ENCODE measurements at places on chromosomes 5 and 9. TPM values are rescaled to one million over a fixed set of nuclear protein-coding genes. Genes with fewer than 3 reads are reported as not detected.

DNA sequence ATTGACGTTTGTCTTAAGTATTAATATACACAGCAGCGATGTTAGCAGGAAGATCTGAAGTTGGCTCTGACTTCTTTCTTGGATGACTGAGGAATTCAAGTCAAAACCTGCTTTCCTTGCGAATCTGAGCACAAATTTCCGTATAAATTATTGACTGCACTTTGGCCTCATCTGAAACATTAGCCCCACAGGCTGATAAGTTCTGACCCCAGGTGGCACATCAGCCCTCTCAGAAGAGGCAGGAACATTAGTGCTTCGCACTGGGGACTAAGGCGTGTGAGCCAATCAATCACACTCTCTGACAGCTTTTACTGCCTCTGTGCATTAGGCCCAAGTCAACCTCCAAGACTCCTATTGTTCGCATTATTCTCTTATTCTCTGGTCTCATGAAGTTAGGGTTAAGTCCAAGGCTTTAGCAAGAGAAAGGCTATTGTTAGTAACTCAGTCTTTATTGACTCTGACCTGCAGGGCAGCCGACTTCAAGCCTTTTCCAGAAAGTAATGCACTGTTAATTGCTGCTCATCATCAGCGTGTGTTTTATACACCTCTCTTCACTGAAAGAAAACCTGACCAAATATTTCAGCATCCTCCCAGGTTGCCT lies 84.2 kb downstream of the ZNF608 start:
- DNase-seq, result no peak

GRCh38 chr9:105432247-105432842 lies 15.5 kb upstream of the FSD1L start:
- no peak for DNase-seq

DNA sequence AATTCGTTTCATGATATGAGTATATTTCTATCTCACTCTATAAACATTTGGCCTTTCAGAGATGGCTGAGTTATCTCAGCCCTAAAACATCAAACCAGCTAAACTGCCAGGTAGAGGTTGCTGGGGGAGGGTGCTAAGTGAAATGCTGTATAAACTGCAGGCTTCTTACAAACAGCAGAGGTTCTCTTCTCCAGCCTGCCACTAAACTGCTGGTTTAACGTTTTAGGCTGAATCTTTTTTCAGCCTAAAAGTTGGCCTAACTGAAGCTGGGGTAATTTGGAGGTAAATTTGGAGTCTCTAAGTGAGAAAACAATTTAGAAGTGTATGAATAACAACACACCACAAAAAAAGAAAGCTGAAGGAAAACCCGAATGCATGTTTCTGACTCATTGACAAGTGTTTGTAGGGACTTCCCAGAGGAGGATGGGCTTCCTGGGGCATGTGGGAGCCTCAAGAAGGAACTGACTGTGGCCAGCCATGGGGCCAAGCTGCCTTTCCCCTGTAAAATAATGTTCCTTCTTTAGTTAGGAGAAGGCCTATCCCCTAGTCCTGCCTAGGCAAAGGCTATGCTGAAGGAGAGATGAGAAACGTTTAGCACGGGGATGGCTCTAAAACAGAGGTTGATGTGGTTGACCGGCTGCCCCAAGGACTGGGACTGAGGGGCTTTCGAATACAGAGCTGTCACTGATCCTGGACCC lies 44.3 kb downstream of the SLC28A3 start:
- DNase-seq, result no peak

- no peak for DNase-seq
Observed at GRCh38 chr5:72501488-72501887, 5.7 kb downstream of the ZNF366 start.

Gene EGFLAM
- total RNA-seq, result 0.24 TPM

DNA sequence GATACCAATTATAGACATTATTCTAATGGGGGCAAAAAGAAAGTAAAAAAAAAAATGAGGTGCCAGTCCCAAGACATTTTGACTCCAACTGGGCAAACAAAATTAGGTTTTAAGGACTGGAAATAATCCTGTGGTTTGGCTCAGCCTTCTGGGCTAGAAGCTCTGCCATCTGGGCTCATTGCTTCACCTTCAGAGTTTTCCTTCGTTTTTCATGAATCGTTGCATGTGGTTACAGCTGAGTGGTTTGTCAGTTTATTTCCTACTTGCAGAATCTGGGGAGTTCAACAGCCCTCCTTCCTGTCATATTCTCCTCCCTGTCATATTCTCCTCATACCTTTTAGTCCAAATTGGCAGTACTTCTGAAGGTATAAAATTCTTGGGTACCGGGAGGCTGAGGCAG lies 12.0 kb downstream of the UGT3A2 start:
- DNase-seq, result no peak

Gene OR1J2
- not detected for total RNA-seq

- DNase-seq, result no peak
Observed at GRCh38 chr5:171926311-171926710, 80.1 kb downstream of the FBXW11 start.

- no peak for DNase-seq
Observed at GRCh38 chr9:135214706-135215105, 127.2 kb downstream of the OLFM1 start.

- peak; percentile 82 for DNase-seq
Observed at GRCh38 chr9:95508968-95509850, 7.6 kb downstream of the PTCH1 start.

GRCh38 chr9:93303258-93303771 lies 119.4 kb downstream of the WNK2 start:
- no peak for DNase-seq

DNA sequence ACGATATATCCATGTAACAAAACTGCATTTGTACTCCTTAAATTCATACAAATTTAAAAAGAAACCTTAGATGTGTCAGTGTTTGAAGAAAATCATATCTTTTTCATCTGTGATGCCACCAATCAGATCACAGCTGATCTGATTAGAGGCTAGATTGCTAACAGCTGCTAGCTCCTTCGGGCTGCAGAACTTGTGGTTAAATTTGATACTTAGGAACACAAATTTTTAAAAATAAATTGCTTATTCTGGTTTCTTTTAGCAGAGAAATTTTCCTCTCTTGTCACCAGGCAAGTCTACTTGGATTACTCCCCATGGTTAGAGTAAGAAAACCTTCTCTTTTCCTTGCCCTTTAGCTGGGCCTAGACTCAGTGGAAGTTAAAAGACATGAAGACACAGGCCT lies 94.6 kb upstream of the RANBP6 start:
- DNase-seq, result no peak

DNA sequence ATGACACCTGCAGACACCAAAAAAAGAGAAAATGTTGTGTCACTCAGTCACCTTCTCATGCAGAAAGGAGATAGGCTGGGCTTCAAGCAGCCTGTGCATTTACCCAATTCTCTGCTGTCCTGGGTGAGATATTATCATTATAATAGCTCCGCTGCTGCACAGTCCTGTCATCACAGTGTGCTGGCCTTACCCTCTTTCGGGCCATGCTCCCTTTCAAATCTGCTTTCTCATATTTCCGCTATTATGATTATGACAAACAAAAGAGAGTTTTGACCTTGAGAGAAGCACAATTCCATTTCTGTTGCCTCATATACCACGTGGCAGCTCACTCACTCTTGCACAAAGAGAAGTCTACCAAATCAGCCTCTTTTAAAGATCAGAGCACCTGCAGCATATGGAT lies 1350.1 kb upstream of the ACO1 start:
- DNase-seq, result no peak

DNA sequence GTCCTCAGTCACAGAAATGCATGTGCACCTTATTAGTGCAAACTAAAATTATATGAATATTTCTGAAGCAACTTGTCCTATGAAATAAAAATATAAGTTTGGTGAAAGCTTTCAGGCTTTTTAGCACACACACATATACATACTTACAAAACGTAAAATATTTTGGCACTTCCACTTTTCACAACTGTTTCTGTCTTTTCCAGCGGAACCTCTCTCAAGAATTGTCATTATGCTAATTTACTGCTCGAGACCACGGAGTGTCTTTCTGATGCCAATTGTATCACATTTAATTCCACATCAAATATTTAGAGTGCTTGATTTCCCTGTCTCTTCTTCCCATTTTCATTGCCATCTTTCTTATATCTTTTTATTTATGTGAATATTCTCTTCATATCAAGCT lies 100.4 kb downstream of the MEF2C start:
- DNase-seq, result no peak

- DNase-seq, result no peak
Observed at GRCh38 chr5:179245031-179245430, 100.2 kb downstream of the ADAMTS2 start.

GRCh38 chr5:146238973-146239372 lies 35.6 kb downstream of the RBM27 start:
- no peak for DNase-seq

GRCh38 chr5:6377582-6377904 lies 804 bp downstream of the MED10 start:
- no peak for DNase-seq

DNA sequence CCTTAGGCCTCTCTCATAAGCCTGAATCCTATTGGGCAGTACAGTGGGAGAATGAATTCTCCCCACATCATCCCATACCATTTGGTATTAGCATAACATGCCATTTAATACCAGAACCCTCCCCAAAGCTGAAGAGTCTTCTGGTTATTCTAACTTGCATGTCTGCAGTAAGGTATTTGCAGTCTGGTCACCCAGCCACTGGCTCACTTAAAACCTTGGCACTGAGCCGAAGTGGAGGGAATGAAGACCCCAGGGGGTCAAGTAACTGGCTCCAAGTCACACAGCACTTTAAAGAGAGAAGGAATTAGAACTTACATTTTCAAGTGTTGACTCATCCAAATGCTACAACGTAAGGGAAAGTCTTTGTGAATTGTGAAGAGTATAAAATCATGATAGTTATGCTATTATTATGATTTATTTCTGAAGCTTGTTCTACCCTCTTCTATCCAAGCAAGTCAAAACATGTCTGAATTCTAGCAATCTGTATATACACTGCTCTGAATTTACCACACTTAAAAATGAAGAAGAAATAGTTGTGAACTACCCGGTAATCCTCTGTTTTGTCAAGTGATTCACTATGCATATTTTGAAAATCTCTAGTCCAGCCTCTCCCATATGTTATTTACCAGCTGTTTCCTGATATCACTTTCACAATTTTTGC lies 28.5 kb downstream of the GLRA1 start:
- DNase-seq, result peak; percentile 51

DNA sequence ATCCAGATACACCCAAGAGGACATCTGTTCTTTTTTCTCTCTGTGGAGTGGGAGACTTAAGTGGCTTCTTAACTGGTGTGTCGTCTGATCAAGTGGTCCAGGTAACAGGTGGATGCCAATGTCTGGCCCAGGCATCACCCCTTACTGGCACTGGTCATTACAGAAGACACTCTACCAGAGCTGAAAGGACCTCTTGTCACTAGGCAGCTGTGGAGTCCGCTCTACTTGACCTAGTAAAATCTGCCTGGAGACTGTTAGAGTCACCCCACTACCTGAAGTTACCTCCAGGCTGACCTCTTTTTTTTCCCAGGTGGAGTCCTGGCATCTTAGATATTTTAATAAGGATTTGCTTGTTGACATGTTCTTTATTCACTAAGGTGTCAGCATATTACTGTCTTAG lies 22.5 kb downstream of the FXN start:
- DNase-seq, result no peak

DNA sequence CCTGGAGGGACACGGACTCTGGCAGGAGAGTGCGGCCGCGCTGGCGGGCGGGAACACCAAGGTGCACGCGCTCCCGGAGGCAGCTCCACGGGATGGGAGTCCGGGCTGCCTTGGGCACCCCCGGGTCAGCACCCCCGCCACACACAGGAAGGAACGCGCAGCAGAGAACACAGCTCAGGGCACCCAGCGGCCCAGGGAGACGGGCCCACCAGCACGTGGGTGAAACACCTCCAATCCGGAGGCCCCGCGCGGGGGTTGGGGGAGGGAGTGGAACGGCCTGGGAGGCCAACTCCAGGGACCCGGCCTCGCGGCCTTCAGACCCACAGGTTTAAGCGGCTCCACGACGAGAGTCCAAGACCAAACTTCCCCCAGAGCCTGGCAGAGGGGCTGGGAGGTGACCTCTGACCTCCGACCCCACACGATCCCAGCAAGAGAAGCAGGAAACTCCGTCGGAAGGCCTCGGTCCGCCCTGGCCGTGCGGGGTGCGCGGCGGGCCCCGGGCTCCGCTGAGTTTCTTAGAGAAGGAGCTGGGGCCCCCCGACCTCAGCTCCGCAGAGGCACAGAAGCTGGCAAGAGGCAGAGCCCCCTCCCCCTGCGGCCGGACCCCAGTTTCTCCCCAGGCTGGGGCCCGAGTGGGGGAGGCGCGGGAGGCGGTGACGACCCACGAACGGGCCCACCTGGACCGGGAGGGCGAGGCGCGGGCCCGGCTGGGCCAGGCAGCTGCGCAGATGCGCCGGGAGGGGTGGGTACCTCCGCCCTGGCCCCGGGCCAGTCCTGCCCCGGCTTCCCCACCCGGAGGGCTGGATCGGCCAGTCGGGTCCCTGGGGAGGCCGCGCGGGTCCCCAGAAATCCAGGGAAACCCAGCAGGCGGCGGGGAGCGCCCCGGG lies 851 bp downstream of the NACC2 start:
- DNase-seq, result no peak

DNA sequence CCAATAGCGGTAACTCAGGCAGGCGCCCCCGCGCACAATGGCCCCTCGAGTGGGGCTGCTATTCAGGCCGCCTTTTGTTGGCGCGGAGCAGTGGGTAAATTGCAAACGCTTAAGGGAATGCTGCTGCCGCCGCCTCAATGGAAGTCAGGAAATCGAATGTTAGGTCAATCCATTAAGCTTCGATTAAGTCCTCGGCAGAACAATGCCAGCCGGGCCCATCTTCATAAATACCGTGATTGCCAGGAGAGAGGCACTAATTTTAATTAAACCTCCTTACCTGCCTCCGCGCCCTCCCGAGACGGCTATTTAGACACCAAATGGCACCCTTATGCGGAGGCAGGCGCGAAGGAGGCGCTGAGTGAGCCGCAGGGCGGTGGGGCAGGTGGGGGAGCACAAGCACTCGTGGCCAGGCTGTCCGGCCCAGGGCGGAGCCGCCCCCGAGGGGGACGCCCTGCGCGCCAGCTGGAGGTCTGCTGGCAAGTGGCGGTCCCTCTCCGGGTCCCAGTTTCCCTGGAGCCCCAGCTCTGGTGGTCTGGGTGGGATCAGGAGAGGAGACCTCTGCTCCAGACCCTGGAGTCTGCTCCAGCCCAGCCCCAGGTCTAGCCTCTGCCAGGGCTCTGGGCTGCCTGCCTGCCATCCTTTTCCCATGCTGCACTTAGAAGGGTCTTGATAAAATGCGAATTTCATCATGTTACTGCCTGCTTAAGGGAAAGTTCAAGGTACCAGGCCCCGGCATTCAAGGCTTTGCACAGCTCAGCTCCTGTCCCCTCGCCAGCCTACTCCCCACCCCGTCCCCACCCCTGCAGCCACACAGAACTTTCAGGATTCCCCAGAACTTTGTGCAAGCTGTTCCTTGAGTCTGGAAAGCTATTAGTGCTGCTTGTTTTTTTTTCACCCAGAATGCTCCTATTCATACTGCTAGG lies 19.7 kb downstream of the NR5A1 start:
- DNase-seq, result no peak

DNA sequence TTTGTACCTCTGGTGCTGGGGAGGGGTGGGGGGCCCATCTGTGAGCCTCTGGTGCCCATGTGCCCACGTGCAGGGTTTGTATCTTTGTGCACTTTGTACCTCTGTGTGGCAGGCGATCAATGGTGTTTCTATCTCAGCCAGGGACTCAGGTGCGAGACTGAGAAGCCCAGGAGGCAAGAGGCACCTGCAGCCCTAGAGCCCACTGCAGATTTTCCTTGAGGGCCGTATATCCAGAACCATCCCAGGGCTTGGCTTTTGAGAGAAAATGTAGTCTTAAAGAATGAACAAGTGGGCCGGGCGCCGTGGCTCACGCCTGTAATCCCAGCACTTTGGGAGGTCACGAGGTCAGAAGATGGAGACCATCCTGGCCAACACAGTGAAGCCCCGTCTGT lies 52.2 kb upstream of the KCNMB1 start:
- no peak for DNase-seq

Gene ST8SIA4
- total RNA-seq, result 0.50 TPM
